ENCODE measurements at places on chromosomes 7 and 10.

GRCh38 chr10:103761075-103761920, 94.1 kb downstream of the SH3PXD2A start:
- no peak for DNase-seq

GRCh38 chr7:77580762-77581350, 43.8 kb downstream of the PTPN12 start:
- peak; percentile 72 for DNase-seq

- peak; percentile 34 for DNase-seq
These were observed 14.5 kb upstream of the CPA1 start for GRCh38 chr7:130365511-130366441.

DNA sequence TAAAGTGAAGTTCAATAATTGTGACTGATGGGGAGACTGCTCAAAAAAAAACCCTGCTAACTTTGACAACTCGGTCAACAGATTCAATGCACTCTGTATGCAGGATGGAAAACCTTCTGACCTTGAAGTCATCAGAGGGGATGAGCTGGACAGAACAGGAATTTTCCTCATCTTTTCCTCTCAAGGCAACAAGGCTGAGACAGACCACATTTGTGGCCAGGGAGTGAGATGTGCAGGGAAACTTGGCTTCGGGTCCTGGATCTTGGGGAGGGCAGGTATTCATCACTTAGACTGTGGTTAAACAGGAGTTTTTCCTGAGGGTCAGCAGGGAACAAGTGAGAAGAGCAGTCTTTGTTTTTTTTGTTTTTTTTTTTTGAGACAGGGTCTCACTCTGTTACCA, 100.6 kb downstream of the BAMBI start:
- DNase-seq = no peak

GRCh38 chr10:129057856-129058663, 409.0 kb upstream of the MGMT start:
- no peak for DNase-seq

DNA sequence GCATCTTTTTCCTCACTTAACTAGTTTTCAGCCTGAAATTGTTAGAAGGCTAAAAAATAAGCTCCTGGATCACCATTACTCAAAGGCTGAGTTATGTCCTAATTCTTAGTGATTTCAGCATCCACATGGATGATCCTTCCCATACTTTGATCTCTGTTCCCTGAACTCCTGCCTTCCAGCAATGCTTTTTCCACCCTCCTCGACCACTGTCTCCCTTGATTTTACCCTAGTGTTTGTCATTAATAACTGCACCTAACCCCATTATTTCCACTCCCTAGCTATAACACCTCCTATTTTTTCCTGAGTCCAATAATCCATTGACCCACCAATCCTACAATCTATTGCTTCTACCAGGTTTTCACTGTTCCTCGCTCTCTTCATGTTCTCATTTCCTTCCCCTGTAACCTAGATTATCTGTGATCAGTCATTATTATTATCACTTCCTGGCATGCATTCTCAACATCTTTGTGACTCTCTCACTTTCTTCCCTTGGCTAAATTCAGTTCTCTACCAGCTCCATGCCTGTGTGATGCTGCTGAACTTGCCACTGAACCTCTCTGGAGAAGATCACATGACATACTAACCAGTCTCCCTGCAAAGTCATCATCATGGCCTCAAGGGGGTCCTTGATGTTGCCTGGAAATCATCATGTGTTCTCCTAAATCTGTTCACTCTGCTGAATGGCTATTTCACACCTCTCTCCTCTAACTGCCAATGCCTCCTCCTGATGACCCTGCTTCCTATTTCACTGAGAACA, 6.5 kb upstream of the CALU start:
- peak; percentile 83 for DNase-seq

DNA sequence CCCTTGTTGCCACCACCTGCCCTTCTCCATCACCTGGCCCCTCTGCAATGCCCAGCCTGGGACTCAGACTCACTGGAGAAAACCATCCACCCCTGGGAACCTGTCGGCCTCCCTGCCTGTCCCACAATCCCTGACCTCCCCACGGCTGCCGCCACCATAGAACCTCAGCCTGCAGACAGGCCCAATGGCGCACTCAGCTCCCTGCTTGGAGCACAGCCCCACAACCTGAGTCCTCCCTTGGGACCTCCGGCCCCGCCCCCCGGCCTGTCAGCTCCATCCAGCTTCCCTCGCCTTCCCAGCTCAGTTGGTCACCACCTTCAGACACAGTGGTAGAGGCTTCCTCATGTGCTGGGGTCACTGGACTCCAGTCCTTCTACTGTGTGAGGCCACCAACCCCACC, 41.1 kb downstream of the PARP12 start:
- no peak for DNase-seq

GRCh38 chr7:44275146-44275545, 50.2 kb downstream of the CAMK2B start:
- DNase-seq = no peak

- peak; percentile 72 for DNase-seq
These were observed 50.0 kb downstream of the AMZ1 start for GRCh38 chr7:2737771-2738540.

DNA sequence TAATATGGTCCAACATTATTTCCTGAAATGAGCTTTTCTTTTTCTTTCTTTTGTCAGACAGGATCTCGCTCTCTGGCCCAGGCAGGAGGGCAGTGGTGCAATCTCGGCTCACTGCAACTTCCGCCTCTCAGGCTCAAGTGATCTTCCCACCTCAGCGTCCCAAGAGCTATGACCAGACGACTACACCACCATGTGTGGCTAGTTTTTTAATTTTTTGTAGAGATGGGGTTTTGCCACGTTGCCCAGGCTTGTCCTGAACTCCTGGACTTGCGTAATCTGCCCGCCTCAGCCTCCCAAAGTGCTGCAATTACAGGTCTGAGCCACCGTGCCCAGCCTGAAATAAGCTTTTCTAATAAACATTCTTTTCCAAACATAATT, 48.6 kb downstream of the CUL2 start:
- DNase-seq = no peak

- DNase-seq = peak; percentile 5
These were observed 649.2 kb downstream of the SORCS1 start for GRCh38 chr10:106515206-106515790.

DNA sequence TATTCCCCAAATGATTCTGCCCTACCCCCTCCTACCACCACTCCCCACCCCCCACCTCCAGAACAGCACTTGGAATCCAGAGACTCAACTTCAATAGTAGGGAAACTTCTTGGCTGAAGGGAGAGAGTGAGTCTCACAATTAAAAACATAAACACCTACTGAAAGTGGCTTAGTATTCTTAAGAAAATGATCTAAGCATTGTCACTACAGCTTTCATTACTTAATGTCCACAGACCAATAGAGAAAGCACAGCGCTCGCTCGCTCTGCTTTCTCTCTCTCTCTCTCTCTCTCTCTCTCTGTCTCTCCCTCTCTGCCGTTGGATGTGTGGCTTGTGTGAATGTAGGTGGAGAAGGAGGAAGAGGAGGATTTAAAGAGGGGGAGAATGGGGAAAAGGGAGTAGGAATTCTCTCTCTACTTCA, 1.5 kb upstream of the SEMA3A start:
- peak; percentile 38 for DNase-seq

DNA sequence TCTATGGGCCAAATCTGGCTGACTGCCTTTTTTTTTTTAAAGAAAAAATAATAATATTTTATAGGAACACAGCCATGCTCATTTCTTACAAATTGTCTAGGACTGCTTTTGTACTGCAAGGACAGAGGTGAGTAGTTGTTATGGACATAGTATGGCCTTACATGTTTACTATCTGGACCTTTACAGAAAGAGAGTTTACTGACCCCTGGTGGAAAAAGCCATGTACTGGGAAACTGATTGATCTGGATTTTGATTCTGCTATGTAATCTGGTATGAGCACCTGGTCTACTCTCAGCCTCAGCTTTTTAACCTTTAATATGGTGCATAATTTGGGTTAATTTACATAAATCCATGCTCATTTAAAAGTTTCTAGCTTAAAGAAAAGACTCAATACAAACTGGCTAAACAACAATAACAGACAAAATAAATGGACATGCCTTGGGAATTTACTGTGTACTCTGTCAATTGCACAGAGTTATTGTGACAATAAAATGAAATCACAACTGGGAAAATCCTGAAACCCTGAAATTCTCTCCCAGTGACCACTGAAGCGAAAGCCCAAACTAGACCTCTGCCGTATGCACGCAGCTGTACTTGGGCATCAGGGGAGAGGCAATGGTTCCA, 260.7 kb downstream of the BMPER start:
- DNase-seq = no peak

GRCh38 chr10:85138046-85138445, 809.7 kb downstream of the CCSER2 start:
- no peak for DNase-seq

GRCh38 chr10:133445751-133446708, 7.7 kb upstream of the SCART1 start:
- DNase-seq = no peak

GRCh38 chr10:118139321-118139720, 92.6 kb upstream of the RAB11FIP2 start:
- no peak for DNase-seq

DNA sequence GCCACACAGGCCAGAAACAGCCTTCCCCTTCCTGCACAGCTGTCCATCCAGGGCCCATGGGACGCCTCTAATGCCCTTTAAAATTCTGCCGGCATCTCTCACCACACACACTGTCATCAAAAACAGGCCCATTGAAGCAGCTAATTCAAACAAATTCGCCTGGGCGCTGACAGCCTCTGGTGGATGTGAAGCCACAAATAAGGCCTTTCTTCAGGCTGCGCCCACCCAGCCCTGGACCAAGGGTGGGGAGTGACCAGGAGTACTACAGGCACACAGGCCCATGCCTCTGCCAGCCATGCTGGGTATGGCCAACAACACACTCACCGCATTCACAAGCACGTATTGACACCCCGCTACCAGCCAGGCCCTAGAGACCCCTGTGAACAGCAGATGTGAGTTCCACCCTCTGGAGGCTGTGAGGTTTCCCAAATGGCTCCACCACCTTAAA, 54.6 kb downstream of the SLIT1 start:
- no peak for DNase-seq

GRCh38 chr7:50641442-50642405, 76.5 kb upstream of the DDC start:
- DNase-seq = peak; percentile 32

DNA sequence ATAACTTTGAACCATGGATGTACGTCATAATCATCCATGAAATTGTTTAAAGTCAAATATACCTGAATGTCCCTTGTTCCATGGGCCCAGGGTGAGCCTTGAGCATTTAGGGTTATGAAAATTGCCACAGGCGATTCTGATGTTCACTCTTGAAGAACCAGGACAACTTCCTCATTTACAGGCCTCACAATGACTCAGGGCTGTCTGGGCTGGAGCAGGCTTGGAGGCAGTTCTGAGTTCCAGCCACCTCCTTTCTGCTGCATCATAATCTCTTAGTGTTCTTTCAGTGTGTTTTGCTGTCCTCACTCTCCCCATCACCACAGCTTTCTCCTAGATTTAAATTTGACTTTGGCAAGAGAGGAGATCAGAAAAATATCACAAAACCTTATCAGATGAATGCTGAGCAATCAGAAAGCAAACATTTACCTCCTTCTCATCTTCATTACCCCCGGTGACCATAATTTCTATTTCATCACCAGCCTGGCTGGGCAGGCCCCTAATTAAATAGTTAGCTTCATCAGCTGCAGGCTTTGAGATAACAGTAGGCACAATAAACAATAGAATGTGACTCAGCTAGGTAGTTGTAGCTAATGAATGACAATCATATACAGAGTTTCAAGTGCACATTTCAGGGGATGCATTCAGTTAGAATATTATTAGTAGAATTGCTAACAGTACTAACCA, 571.0 kb downstream of the SH2D4B start:
- DNase-seq = no peak

GRCh38 chr10:132834891-132835847, 49.2 kb upstream of the NKX6-2 start:
- no peak for DNase-seq

DNA sequence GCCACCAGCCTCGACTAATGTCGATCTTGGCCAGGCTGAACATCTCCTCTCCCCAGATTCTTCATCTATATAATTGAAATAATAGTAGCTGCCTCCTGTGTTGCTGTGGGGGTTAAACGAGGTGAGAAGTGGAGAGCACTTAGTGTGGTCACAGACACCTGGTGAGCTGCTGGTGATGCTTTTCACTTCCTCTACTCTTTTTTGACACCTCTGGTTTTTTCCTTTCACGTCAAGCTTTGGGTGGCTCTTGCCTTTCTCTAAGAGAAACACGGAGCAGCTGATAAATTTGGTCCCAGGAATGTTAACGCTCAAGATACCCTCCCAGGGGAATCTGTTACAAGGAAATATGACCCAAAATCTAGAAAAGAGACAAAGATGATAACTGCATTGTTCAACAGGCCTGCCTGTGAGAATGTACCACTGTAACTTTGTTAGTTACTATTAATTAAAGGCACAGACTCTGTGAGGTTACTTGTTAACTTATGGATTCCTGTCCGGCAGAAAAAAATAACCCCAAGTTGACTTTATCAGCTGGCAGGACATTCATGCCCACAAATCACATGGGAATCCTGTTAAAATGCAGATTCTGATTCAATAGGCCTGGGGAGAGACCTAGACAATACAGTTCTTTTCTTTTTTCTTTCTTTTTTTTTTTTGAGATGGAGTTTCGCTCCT, 9.5 kb upstream of the NPFFR1 start:
- DNase-seq = no peak

- no peak for DNase-seq
These were observed 7.0 kb downstream of the PSD start for GRCh38 chr10:102411341-102412255.

DNA sequence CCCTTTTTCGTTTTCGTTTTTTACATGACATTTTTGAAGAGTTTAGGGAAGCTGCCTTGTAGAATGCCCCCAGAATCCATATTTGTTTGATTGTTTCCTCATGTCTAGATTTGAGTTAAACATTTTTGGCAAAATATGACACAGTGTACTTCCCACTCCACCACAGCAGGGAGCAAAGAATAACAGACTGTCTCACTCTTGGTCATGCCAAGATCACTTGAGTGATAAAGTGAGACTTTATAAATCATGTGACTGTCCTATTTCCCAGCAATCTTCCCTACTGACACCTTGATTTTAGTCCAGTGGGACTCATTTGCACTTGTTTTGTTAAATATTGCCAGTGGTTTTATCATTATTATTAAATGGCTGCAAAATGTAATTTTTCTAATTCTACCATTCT, 44.4 kb upstream of the USP6NL start:
- no peak for DNase-seq

DNA sequence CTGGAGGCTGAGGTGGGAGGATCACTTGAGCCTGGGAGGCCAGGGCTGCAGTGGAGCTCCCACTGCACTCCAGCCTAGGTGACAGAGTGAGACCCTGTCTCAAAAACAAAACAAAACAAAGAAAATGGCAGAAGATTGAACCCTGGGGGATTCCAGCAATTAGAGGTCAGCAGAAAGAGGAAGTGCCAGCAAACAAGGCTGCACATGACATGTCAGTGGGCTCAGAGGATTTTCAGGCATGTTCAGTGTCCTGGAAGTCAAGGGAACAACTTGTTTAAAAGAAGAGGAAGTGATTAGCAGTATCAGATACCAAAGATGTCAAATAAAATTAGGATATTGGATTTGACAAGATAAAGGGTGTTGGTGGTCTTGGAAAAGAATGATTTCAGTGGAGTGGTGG, 32.3 kb downstream of the RAB18 start:
- no peak for DNase-seq

GRCh38 chr7:123415625-123416024, 118.8 kb downstream of the IQUB start:
- DNase-seq = no peak
